ENCODE measurements at places on chromosomes 4 and X.
A peak's percentile ranks its signal among the peaks of the same experiment; 100 is the strongest.

DNA sequence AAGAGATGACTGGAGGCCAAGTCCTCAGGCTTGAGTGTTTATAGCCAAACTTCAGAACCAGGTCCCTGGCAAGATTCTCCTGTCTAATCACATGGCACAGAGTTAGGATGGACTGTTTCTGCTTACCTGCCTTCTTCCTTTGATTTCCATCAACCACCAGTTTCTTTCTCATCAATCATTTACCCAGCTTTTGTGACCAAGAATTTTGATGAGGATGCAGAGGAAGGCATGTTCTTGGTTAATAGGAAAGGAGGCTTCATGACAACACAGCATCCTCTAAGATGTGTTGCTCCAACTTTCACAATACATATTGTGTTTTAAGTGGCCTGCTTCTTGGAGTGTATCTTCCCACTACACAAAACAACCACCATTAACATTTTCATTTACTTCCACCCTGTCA is 65.3 kb downstream of the NFKB1 start:
- DNase-seq: no peak
- H3K36me3 ChIP-seq: no peaks in the 10 kb centered on the region
- H3K27ac ChIP-seq: no peak overlapping the region
- no peaks in the 10 kb centered on the region for H3K4me1 ChIP-seq
- H3K4me3 ChIP-seq: no peak overlapping the region
- no peaks in the 10 kb centered on the region for H3K27me3 ChIP-seq

GRCh38 chr4:105327222-105327621 is 146.6 kb downstream of the PPA2 start:
- H3K4me3 ChIP-seq: no peak overlapping the region
- DNase-seq: no peak
- no peaks in the 10 kb centered on the region for H3K4me1 ChIP-seq
- H3K36me3 ChIP-seq: no peaks in the 10 kb centered on the region
- H3K27me3 ChIP-seq: no peaks in the 10 kb centered on the region

DNA sequence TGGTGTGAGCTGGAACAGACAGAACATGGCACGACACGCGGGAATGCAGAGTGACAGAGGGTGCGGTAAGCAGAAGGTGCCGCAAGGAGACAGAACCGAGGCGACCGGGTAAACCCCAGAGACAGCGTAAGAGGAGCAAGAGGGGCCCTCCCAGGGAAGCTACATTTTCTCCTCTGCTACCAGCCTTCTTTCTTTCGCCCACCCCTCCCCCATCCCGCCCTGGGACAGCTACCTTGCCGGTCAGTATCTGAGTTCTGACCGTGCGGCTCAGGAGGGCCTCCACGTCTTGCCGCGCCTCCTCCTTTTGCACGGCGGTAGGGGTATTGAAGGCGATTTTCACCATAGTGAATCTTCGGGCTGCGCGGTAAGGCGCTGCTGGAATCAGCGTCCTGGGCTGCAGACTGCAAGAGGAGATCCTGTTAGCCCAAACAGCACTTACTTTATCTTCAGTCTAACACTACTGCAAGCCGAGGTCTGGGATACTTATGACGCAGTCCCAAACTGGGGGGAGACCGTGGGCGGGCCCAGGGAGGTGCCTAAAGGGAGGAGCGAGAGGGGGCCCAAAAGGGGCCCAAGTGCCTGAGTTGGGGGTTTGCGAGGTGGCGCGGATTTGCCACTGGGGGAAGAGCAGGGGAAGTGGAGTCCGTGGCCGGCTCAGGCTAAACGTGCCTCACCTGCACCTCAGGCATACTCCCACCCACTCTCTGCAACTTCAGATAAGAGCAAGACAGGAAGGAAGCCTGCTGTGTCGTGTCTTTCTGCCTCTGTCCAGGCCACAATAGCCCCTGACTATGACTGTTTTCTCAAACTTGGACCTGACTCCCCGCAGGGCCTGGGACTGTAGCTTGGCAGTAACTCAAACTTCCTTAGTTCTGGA is at the start of gene ITM2A:
Gene ITM2A, minus strand, starts transcription at position 462 of the 877 bp plus-strand sequence. Its CDS starts 119 bp downstream, at position 343.
- peak; percentile 56 for DNase-seq
- H3K27me3 ChIP-seq: no peaks in the 10 kb centered on the region
- H3K4me1 ChIP-seq: no peaks in the 10 kb centered on the region
- H3K4me3 ChIP-seq: peak within 1 kb of the TSS; percentile 17

DNA sequence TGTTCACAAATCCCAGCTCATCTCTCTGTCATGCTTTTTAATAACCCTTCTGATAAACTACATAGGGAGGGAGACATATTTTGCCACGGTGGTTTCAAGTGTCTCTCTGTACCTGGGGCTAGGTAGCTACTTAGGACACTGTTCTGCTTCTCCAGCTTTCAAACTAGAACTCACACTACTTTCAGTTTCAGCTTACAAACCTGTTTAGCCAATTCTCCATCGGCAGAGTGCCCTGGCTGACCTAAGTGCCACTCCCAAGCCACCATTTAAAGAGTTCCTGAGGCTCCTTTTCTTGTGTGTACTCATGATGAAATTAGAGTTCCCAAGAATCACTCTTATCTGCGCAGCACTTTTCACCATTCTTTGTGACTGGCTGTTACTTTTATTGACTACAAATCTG is 899.2 kb downstream of the FAT4 start:
- no peak overlapping the region for H3K4me3 ChIP-seq
- no peaks in the 10 kb centered on the region for H3K27me3 ChIP-seq
- no peaks in the 10 kb centered on the region for H3K4me1 ChIP-seq
- no peak overlapping the region for H3K27ac ChIP-seq
- no peaks in the 10 kb centered on the region for H3K36me3 ChIP-seq

- H3K4me1 ChIP-seq: peaks cover 10% of the 10 kb centered on the region
- H3K27ac ChIP-seq: peak overlapping the region; percentile 88
- no peaks in the 10 kb centered on the region for H3K27me3 ChIP-seq
- H3K4me3 ChIP-seq: peak overlapping the region; percentile 82
- no peak for DNase-seq
These were observed 55.0 kb upstream of the TADA2B start for GRCh38 chr4:6988016-6988715.

DNA sequence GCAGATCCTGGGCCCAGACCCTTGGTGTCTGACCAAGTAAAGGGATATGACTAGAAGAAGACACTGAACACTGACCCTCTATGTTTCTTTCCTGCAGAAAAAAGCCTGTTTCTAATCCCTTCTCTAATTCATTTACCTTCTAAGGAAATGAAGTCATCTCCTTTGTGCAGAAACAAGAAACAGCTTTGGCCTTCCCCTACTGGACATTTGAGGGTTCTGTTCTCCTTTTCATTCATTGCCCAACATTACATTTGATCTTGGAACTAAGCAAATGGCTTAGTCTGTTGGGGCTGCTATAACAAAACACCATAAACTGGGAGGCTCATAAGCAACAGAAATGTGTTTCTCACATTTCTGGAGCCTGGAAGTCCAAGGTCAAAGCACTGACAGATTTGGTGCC is 20.0 kb downstream of the HCCS start:
- H3K4me3 ChIP-seq: no peak overlapping the region
- H3K27me3 ChIP-seq: no peaks in the 10 kb centered on the region
- H3K36me3 ChIP-seq: no peaks in the 10 kb centered on the region
- H3K4me1 ChIP-seq: no peaks in the 10 kb centered on the region
- no peak for DNase-seq

GRCh38 chr4:55169352-55169961 is 44.1 kb upstream of the KDR start:
- no peaks in the 10 kb centered on the region for H3K27me3 ChIP-seq
- H3K4me3 ChIP-seq: no peak overlapping the region
- H3K4me1 ChIP-seq: no peaks in the 10 kb centered on the region
- no peak overlapping the region for H3K27ac ChIP-seq
- no peaks in the 10 kb centered on the region for H3K36me3 ChIP-seq

DNA sequence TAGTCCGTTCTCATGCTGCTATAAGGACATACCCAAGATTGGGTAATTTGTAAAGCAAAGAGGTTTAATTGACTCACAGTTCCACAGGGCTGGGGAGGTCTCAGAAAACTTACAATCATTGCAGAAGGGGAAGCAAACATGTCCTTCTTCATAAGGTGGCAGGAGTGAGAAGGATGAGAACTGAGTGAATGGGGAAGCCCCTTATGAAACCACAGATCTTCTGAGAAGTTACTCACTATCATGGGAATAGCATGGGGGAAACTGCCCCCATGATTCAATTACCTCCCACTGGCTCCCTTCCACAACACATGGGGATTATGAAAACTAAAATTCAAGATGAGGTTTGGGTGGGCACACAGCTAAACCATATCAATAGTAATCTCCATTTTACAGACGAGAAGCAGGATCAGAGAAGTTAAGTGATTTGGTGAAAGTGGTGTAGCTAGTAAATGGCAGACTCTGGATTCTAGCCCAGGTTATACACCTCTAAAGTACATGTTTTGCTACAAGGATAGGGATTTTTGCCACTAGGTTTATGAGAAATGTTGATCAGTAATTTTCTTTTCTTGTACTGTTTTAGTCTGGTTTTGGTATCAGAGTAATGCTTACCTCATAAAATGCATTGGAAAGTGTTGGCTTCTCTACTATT is 47.3 kb upstream of the C1GALT1C1 start:
- no peak overlapping the region for H3K4me3 ChIP-seq
- H3K36me3 ChIP-seq: no peaks in the 10 kb centered on the region
- no peaks in the 10 kb centered on the region for H3K4me1 ChIP-seq
- H3K27me3 ChIP-seq: no peaks in the 10 kb centered on the region

DNA sequence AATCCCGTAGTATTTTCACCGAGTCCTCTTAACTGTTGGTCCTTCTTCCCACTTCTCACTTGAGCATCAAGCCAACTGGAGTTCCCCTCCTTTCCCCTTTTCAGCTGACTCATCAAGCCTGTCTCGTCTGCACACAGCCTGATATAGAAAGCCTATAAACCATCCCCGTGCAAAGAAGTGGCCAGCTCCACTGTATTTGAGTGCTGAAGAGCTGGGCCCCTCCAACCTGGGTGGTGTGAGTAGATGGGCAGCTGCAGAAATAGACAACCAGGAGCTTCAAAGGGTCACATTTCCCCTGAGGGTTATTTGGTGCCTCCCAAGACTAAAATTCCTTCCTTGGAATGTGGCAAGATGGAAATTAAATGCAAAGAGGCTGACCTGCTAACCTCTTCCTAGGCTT is 199.7 kb downstream of the HS6ST2 start:
- no peaks in the 10 kb centered on the region for H3K27me3 ChIP-seq
- DNase-seq: no peak
- no peak overlapping the region for H3K4me3 ChIP-seq
- no peak overlapping the region for H3K27ac ChIP-seq

DNA sequence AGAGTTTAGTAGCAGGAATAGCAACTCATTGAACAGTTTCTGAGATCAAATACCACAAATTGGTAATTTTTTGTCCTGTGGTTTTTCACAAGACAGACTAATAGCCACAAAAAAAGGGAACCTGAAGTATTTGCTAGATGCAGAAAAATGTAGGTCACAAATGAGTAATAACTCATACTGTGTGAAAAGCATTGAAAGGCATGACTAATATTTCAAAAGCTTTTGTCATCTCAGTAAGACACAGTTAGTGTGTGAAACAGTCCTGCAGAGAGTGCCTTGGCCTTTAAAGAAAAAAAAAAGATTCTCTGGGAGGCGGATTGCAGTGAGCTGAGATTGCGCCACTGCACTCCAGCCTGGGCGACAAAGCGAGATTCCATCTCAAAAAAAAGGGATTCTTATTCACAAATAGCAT is 31.4 kb upstream of the SLC25A31 start:
- H3K36me3 ChIP-seq: no peaks in the 10 kb centered on the region
- no peaks in the 10 kb centered on the region for H3K4me1 ChIP-seq
- DNase-seq: no peak
- H3K27ac ChIP-seq: no peak overlapping the region
